Left lung (tissue), 14 donors: ENCODE measurements at places on chromosomes 5 and 9. TPM values are rescaled to one million over a fixed set of nuclear protein-coding genes. Genes with fewer than 3 reads are reported as not detected.

DNA sequence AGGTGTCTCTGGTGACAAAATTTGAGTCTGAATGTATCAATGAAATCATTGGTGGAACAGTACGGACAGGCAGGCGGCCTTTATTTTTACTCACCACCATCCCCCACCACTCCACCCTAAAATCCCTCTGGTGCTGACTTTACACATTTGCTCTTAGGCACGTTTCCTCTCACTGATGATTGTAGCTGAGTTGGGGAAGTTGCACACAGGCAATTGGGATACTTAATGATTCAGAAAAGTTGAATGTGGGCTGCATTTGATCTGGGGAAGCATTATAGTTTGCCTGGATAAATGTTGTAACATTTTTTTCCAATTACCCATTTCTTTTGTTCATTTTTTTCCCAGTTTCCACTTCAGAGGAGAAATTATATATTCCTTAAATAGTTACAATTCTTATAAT is 658.4 kb downstream of the TLR4 start:
- H3K4me1 ChIP-seq, result no peaks in the 10 kb centered on the region
- DNase-seq, result no peak
- H3K27me3 ChIP-seq, result no peaks in the 10 kb centered on the region

DNA sequence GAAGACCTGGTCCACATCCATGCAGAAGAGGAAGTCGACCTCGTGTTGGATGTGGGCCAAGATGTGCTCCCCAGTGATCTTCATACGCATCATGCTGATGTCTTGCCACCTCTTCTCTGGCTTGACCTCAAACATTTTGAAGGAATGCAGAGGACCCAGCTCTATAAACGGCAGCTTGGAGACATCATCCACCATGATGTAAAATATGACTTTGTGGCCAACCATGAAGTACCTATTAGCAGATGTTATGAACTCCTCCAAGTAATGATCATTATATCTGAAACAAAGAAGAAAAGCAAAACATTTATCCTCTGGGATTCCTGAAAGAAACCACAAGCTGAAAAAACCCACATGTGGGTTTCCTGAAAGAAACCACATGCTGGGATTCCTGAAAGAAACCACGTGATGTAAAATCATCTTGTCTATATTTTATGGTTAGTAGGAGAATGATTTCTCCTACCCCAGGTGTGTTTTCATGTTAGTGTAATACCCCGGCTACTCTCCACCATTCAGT is 52.3 kb downstream of the GGTA1 start:
- DNase-seq, result no peak
- no peak overlapping the region for H3K27ac ChIP-seq
- no peaks in the 10 kb centered on the region for H3K4me1 ChIP-seq

- DNase-seq, result no peak
- no peak overlapping the region for H3K4me3 ChIP-seq
- H3K36me3 ChIP-seq, result no peaks in the 10 kb centered on the region
- H3K27me3 ChIP-seq, result no peaks in the 10 kb centered on the region
Measured at GRCh38 chr5:159412284-159413046, 82.2 kb upstream of the IL12B start.

- H3K4me3 ChIP-seq, result no peak overlapping the region
- H3K27me3 ChIP-seq, result no peaks in the 10 kb centered on the region
- no peak overlapping the region for H3K27ac ChIP-seq
- no peak for DNase-seq
- no peaks in the 10 kb centered on the region for H3K4me1 ChIP-seq
Measured at GRCh38 chr5:54001976-54002775, 308.2 kb downstream of the ARL15 start.

- DNase-seq, result no peak
- H3K27ac ChIP-seq, result no peak overlapping the region
- no peak overlapping the region for H3K4me3 ChIP-seq
- H3K27me3 ChIP-seq, result no peaks in the 10 kb centered on the region
Measured at GRCh38 chr5:31898036-31898632, 259.2 kb downstream of the PDZD2 start.

- H3K27ac ChIP-seq, result no peak overlapping the region
- no peaks in the 10 kb centered on the region for H3K4me1 ChIP-seq
- no peak for DNase-seq
Measured at GRCh38 chr5:14724633-14725032, 60.1 kb downstream of the OTULIN start.

GRCh38 chr5:109450129-109450877 is 40.5 kb upstream of the PJA2 start:
- H3K27ac ChIP-seq, result no peak overlapping the region
- H3K36me3 ChIP-seq, result no peaks in the 10 kb centered on the region
- H3K27me3 ChIP-seq, result no peaks in the 10 kb centered on the region
- H3K4me3 ChIP-seq, result no peak overlapping the region
- no peaks in the 10 kb centered on the region for H3K4me1 ChIP-seq

GRCh38 chr9:92245005-92245797 is 48.3 kb downstream of the IARS1 start:
- H3K4me3 ChIP-seq, result no peak overlapping the region
- H3K27ac ChIP-seq, result no peak overlapping the region
- no peaks in the 10 kb centered on the region for H3K27me3 ChIP-seq
- H3K4me1 ChIP-seq, result no peaks in the 10 kb centered on the region

DNA sequence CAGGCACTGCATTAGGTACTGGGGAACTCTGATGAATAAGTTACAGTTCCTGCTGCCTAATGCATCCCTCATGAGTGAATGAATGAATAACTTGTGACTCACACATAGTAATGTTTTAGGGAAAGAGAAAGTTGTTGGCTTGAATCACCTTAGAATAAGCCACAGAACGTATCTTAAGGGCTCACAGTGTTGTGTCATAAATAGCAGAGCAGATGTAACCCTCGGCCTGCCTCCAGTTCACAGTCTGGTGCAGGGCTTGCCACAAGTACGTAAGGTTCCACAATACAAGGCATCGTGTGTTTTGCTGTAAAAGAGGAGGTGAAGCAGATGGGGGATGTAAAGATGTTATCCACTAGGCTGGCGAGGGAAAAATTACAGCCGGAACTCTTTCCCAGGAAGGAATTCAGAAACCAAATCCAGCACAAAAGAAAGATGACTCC is 218.7 kb downstream of the TRPM3 start:
- no peaks in the 10 kb centered on the region for H3K27me3 ChIP-seq
- no peak overlapping the region for H3K27ac ChIP-seq
- no peaks in the 10 kb centered on the region for H3K4me1 ChIP-seq
- H3K36me3 ChIP-seq, result no peaks in the 10 kb centered on the region
- no peak overlapping the region for H3K4me3 ChIP-seq
- no peak for DNase-seq

- H3K27me3 ChIP-seq, result no peaks in the 10 kb centered on the region
- no peak overlapping the region for H3K27ac ChIP-seq
- H3K4me3 ChIP-seq, result no peak overlapping the region
- H3K4me1 ChIP-seq, result no peaks in the 10 kb centered on the region
Measured at GRCh38 chr5:82754759-82755158, 322.4 kb downstream of the TMEM167A start.

DNA sequence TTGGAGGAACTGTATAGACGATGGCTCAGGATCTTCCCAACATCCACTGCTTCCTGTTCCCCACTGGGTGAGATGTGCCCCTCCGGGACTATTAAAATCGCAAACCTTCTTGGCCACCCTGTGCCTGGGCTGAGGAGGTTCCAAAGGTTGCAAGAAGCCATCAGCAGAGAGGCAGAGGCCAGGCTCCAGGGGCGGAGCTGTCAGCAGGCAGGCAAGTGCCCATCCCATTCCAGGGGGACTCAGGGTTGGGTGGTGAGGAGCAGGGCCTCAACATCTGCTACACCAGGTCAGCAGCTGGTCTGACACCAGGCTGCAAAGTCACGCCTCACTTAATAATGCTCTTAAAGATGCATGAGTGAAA is 2.2 kb downstream of the BTNL3 start:
- DNase-seq, result no peak
- H3K27me3 ChIP-seq, result no peaks in the 10 kb centered on the region
- H3K4me1 ChIP-seq, result no peaks in the 10 kb centered on the region
- no peak overlapping the region for H3K4me3 ChIP-seq

- H3K27ac ChIP-seq, result no peak overlapping the region
- H3K27me3 ChIP-seq, result no peaks in the 10 kb centered on the region
- no peaks in the 10 kb centered on the region for H3K36me3 ChIP-seq
- DNase-seq, result no peak
- H3K4me3 ChIP-seq, result no peak overlapping the region
- no peaks in the 10 kb centered on the region for H3K4me1 ChIP-seq
Measured at GRCh38 chr5:115641948-115642347, 16.1 kb upstream of the TMED7 start.

DNA sequence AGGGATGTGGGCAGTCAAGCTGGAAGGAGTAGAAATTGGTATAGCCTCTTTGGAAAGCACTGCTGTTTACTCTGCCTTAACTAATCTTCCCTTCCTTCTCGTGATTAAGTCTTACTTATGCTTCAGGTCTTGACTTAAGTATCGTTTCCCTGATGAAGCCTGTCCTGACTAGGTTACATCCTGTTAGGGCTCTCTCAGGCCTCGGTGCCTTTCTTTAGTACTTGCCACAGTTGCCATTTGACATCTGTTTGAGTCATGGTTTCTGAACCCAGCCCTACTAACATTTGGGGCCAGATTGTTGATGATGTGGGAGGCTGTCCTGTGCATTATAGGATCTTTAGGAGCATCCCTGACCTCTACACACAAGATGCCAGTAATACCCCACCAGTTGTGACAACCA is 94.4 kb downstream of the GAPVD1 start:
- H3K27me3 ChIP-seq, result no peaks in the 10 kb centered on the region
- no peaks in the 10 kb centered on the region for H3K4me1 ChIP-seq
- no peak overlapping the region for H3K27ac ChIP-seq
- H3K36me3 ChIP-seq, result no peaks in the 10 kb centered on the region
- H3K4me3 ChIP-seq, result no peak overlapping the region

DNA sequence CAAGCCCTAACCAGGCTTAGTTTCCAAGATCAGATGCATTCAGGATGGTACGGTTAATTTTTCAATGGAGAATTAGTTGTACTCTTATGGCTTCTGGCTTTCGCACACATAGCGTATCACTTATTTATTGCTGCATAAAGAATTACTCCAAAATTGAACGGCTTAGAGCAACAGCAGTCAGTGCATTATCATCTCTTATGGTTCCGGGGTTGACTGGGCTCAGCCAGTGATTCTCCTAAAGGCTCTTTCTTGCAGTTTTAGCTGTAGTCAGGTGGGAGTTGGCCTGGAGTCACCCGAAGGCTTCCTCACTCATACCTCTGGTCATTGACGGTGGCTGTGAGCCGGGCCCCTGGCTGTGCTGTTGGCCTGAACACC is 595 bp upstream of the GRHPR start:
- DNase-seq, result no peak
- H3K36me3 ChIP-seq, result peaks cover 11% of the 10 kb centered on the region
- H3K4me1 ChIP-seq, result peaks cover 30% of the 10 kb centered on the region
- H3K27me3 ChIP-seq, result no peaks in the 10 kb centered on the region
- peak overlapping the region; percentile 85 for H3K27ac ChIP-seq
- H3K4me3 ChIP-seq, result peak overlapping the region; percentile 90

DNA sequence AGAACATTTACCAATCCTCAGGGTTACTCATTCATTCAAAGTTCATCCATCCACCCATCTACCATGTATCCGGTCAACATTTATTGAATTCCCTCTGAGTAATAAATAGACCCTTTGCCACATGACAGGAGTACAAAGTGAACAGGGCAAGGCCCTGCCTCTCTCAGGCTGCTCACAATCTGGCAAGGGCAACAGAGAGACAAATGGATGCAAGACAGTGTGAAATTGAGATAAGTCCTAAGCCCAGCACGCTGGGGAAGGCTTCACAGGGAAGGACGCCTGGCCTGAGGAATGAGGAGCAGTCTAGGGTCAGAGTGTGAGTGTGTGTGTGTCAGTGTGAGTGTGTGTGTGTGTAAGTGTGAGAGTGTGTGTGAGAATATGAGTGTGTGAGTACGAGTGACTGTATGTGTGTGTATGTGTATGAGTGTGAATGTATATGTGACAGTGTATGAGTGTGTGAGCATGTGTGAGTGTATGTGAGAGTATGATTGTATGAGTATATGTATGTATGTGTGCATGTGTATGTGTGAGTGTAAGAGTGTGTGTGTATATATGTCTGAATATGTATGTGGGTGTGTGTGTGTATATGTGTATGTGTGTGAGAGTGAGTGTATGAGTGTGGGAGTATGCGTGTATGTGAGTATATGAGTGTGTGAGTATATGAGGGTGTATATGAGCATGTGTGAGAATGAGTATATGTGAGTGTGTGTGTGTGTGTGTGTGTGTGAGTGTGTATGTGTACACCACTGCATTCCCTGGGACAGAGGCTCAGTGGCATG is 145.6 kb downstream of the FSTL4 start:
- peaks cover 7% of the 10 kb centered on the region for H3K27me3 ChIP-seq
- no peak overlapping the region for H3K27ac ChIP-seq
- DNase-seq, result no peak
- no peak overlapping the region for H3K4me3 ChIP-seq

- no peak overlapping the region for H3K27ac ChIP-seq
- no peak overlapping the region for H3K4me3 ChIP-seq
- no peaks in the 10 kb centered on the region for H3K27me3 ChIP-seq
- no peak for DNase-seq
Measured at GRCh38 chr9:17219261-17219660, 84.4 kb downstream of the CNTLN start.

GRCh38 chr5:29720954-29721353 is 1472.5 kb upstream of the CDH6 start:
- H3K36me3 ChIP-seq, result no peaks in the 10 kb centered on the region
- H3K4me3 ChIP-seq, result no peak overlapping the region
- no peak for DNase-seq
- H3K27ac ChIP-seq, result no peak overlapping the region

DNA sequence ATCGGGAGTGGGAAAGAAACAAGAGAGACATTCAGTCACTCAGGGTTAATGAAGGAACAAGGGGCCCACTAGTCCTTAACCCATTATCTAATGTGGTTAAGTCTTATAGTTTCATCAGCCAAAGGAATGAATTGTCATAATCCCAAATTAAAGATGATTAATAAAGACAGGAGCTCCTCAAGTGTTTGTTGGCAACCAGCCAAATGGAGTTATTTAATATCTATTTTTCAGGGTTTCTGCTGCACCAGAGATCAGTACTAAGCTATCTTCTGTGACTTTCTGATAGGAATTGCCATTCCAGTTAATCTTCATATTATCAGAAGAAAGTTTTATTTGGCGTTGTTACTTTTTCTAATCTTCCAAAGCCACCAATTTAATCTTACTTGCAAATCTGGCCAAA is 34.0 kb upstream of the FCHO2 start:
- no peaks in the 10 kb centered on the region for H3K4me1 ChIP-seq
- DNase-seq, result no peak
- H3K36me3 ChIP-seq, result no peaks in the 10 kb centered on the region

ARL10 gene
- total RNA-seq, result 8.2 TPM

SPINK5 gene
- 6.6 TPM for total RNA-seq

CRB2 gene
- 0.09 TPM for total RNA-seq

RANBP6 gene
- total RNA-seq, result 21.6 TPM

OTP gene
- not detected for total RNA-seq

SH3RF2 gene
- 20.3 TPM for total RNA-seq

PDE6A gene
- total RNA-seq, result not detected

DAPK1 gene
- total RNA-seq, result 78.2 TPM

LCNL1 gene
- total RNA-seq, result 2.3 TPM
